Stimulated activated CD8-positive, alpha-beta memory T cell treated with anti-CD3 and anti-CD28 coated beads, Interleukin-4, amount 100 ng/mL, for 24 hours (primary cell): ENCODE measurements at places on chromosomes 16 and 17.

DNA sequence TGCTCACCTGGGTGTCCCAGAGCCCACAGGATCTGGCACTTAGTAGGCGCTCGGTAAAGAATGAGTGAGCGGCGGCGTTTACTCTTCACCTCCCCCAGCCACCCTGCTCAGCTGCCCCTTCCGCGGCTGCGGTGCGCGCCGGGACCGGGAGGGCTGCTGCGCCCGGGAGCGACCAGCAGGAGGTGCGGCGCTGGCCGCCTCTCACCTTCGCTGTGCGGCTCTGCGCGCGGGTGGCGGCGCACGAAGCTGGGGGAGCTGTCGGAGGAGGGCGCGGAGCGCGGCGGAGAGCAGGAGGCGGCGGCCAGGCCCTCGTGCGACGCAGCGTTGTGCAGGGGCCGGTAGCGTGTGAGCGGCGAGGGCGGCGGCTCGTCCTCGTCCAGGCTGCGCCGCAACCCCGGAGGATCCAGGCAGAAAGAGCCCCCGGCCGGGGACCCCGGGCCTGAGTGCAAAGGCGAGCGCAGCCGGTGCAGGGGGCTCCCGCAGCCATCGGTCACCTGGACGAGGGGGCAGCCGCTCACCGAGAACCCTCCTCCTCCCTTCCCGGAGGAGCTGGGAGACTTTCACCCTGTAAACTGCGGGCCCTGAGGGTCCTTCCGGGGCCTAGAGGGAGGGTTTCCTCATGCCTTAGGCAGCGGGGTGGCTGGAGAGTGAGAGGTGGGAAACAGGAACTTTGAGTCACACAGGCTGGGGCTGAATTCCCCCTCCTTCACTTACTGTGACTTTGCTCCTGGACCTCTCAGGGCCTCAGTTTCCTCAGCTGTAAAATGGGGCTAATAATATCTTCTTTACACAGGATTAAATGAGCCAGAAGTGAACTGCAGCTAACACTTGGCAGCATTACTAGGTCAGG lies 12.5 kb downstream of the SAMD14 start:
- DNase-seq, result peak; percentile 42

DNA sequence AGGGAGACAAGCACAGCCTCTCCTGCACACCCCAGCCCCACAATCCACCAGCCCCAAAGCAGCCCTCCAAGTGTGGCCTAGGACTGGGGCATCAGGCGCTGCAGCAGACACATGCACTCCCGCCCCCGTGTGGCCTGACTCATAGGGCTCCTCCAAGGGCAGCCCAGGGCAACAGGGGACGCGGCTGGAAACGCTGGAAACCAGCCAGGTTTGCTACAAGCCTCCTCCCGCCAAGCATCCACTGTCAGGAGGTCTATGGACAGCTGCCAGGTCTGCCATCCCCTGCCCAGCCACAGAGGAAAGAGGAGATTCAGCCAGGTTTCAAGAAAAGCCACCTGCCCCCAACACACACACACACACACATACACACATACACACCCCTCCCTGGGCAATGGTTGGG lies 25.8 kb downstream of the SRCIN1 start:
- no peak for DNase-seq

- no peak for DNase-seq
These were observed 244.1 kb upstream of the MON1B start for GRCh38 chr16:76946879-76947278.

- DNase-seq, result no peak
These were observed 42.1 kb downstream of the TSC2 start for GRCh38 chr16:2089706-2090480.

DNA sequence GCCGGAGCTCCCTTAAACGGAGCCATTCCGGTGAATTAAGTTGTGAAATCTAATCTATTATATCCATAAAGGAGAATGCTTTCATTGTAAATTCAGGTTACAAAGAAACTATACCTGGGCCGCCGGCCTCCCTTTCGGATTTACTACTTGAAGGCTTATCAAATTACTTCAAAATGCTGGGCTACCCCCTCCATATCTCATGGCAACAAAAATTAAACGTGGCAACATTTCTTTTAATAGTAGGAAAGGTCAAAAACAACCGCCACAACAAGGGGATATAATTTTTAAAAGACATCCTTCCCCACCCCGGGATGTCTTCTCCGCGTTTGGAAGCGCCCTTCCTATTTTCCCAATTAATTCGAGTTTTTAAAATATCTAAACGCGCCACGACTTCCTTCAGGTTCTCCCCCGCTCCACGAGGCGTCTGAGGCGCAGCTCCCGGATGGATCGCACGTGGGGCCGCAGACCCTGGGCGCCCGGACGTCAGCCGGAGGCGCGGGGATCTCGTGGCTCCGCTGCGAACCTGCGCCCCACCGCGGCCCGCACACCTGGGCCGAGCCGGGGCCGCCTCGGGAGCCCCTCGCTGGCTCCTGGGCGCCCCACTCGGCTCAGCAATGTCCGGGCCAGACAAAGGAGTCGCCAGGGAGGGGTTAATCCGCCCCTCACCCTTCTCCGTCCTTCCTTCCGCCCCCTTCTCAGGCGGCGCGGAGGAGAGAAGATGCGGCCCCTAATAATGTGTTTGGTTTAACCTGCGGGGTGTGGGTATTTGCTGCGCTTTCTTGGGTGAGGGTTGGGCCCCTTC lies 47.4 kb upstream of the SLC38A10 start:
- DNase-seq, result no peak

GRCh38 chr17:6752068-6752909 lies 3.6 kb upstream of the XAF1 start:
- DNase-seq, result no peak

- no peak for DNase-seq
These were observed 1.4 kb upstream of the HS3ST3B1 start for GRCh38 chr17:14299280-14300141.

DNA sequence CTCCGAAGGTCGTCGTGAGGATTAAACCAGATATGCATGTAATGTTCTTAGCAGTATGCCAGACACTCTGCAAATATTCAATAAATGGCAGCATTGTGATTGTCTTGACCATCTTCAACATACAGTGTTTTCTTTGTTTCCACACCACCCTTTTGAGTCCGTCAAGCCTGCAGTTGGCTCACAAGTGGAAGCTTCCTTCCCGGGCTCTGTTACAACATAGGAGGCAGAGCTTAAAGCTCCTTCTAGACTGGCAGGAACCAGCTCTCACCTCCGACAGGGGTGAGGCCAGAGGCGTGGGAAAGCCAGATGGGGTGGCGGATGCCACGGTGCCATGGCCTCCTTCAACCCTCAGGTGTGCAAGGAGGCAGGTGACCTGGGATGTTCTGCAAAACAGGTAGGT lies 138.3 kb downstream of the FOXL1 start:
- DNase-seq, result no peak

DNA sequence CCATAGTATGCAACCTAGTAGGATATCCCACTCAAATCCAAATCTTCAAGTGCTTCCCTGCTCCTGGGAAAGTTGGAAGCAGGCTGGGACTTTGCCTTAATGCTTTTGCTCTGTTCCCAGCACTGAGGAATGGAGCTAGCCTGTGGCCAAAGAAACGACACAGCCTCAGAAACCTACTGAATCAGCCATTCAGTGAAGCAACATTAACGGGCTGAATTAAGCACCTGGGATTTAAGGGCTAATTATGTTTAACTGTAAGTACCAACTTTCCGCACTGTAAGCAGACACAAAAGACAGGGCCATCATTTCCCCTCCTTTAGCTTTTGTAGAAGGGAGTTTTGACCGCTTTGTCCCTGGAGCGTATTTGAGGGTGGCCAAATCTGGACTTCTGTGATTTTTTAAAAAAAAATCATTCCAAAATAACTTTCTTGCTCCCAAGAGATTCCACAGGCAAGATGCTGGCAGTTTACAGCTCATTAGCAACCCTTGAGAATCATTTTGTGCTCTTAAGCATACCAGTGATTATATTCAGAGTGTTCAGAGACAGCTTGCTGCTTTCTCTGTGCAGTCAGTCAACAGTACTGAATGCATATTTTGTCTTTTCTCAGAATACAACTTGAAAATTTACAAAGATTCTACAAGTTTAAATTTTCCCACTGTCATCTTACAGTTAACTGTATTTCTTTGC lies 17.6 kb upstream of the NOL11 start:
- DNase-seq, result no peak

DNA sequence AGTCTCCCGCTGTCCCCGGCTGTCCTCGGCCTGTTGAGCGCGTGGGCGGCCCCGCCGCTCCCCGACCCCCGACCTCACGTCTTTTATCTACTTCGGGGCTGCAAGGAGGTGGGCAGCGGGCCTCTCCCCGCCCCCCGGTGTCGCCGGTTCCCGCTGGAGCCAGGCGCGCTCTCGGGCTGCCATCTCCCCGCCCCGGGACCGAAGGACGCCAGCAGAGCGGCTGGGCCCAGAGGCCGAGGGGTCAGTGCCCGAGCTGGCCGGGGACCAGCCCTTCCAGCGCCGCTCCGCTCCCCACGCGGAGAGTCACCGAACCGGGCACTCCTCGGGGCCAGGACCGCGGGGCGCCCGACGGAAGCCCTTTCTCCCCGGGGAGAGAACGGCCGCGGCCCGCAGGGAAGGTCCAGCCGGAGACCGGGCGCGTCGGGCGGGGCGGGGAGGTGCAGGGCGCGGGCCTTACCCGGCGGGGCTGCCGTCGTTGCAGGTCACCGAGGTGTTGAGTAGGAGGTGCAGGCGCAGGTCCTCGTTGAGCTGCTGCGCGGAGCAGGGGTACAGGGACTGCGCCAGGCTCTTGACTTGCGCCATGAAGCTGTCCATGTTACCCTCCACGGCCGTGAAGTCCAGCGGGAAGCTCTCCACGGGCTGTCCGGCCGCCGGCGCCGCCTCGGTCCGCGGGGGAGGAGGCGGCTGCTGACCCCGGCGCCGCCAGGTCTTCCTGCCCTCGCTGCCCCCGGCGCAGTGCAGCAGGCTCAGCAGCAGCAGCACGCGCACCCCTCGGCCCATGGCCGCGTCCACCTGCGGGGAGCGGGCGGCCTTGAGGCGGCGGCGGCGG lies 643 bp downstream of the NOTUM start:
- no peak for DNase-seq

DNA sequence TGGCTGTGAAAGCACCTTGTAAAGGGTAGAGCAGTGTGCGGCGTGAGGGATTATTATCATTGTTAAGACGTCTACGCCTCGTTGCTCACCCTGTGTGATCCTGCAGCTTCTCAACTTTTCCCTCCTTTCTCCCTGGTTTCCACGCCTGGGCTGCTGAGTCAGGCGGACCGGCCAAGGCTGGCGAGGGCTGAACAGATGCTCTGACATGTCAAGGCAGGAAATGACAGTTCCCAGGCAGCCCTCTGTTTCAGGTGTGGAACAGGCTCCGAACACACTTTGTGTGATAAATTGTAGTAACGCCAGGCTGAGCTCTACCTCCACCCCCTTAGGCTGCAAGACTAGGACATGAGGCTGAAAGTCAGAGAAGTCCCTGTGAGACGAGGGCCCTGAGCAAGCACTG lies 46.0 kb upstream of the TBX2 start:
- no peak for DNase-seq

- no peak for DNase-seq
These were observed 10.9 kb downstream of the CLUH start for GRCh38 chr17:2700491-2701141.

DNA sequence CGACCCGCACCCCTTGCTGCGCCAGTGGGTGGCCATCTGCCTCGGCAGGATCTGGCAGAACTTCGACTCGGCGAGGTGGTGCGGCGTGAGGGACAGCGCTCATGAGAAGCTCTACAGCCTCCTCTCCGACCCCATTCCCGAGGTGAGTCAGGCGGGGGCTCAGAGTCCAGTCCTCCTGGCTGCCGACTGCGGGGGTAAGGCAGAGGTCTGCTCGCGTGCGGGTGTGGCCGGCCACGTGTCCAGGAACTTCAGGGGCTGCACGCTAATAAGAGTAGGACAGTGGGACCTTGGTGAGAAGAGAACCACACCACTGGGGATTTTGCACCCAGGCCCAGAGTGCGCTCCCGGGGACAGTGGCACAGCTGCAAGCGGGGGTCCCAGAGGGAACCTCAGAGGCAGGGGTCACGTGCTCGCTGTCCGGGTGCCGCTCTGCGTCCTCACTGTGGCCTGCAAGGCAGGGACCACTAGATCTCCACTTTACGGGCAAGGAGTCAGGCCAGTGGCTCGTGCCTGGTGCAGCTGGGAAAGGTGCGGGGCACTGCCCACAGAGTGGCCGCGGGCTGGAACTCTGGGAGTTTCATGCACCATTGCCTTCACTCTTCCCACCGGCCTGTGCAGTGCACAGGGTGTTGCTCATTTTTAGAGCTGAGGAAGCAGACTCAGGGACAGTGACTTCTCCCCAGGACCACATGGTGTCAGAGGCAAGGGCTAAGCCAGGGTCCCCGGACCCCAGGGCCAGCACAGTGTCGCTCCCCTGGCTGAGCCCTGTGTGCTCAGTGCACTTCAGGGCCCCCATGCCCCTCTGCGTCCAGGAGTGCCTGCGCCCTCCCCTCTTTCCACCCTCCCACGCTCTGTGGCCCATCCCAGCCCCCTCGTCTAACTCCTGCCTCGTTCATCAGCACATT lies 107.6 kb upstream of the CHMP6 start:
- no peak for DNase-seq
